ENCODE measurements at places on chromosomes 3 and 15.

DNA sequence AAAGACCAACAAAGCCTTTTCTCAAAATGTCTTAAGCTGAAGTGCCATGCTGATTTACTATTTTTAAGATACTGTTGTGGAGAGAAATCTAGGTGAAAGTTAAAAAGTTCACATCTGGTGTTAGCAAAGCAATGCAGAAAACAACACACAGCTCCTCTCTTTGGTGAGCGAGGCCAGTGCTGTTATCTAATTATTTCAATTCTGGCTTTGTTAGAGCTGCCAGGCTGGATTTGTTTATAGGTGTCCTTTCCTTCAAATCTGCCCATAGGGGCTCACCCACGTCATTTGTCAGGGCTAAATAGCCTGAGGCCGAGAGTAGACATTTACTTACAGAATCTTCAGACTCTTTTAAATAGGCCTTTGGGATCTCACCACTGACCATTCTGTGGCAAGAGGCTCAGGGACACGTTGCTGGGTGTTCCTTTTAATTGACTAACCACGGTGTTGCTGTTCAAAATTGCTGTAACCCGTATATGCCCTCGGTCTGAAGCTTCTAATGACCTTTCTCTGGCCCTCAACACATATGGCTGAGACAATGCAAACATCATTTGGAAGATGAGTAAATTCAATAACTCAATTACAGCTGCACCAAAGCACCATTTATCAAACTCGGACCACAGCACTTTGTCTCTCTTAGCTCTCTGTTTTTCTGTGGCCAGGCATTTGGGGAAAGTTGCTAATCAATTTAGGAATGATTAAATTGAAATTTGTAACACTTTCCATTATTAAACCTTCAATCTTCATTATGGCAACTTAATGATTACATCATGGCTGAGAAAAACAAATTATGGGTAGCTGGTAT, 152.6 kb downstream of the PDZRN3 start:
- DNase-seq, result no peak

GRCh38 chr3:102099913-102100312, 250.6 kb downstream of the NFKBIZ start:
- no peak for DNase-seq

- no peak for DNase-seq
Measured at GRCh38 chr3:23129117-23129516, 74.0 kb upstream of the UBE2E2 start.

- DNase-seq, result no peak
Measured at GRCh38 chr15:21260966-21261395, 179.3 kb downstream of the POTEB3 start.

DNA sequence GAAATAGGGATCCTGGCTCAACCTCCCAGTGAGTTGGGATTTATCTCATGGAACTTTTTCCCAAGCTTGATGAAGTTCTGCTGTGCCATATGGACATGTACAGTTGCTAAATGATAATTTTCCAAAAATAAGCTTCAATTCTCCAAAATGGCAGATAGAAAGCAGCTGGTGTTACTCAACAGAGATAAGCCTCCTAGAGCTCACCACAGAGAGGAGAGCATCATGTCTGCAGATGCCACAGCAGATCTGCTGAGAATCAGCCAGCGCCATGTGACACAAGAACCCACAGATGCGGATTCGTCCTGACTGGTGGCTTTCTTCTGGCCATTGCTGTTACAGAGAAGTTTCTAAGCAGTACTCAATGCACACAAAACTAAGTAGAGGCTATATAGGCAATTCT, 50.6 kb downstream of the AGTR1 start:
- no peak for DNase-seq

DNA sequence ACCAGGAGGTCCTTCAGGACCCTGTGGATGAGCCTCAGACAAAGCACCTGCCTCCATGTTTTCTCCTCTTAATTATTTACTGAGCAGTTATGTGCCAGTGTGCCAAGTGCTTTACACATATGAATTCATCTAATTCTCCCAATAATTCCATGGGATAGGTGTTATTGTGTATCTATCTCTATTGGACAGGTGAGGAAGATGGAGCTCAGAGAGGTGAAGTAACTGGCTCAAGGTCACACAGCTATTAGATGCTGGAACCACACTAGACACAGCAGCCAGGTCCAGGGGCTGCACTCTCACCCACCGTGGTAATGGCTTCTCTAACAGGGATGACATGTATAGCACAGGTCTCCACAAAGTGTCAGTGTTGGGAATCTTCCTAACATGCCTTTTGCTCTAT, 70.2 kb downstream of the TLE3 start:
- no peak for DNase-seq

DNA sequence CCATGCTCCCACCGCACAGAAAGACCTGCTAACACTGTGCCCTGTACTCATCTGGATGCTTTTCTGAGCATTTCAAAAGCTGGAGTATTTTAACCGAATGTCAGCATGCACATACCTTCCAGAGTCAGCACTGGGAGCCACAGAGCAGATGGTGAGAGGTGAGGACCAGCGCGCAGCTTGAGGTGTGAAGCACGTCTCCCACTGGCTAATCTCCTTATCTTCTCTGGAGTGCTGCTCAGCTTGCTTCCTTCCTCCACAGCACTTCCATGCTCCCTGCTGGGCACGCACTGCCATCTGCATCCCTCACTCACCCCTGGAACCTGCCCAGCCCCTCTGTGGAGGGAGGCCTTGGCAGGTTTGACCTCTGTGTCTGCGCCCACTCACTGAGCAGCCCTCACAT, at the start of gene GNB5:
Gene GNB5, minus strand, starts transcription at position 186 of the 400 bp plus-strand sequence. CDS start 6,716 bp downstream, outside the sequence.
- DNase-seq, result no peak

DNA sequence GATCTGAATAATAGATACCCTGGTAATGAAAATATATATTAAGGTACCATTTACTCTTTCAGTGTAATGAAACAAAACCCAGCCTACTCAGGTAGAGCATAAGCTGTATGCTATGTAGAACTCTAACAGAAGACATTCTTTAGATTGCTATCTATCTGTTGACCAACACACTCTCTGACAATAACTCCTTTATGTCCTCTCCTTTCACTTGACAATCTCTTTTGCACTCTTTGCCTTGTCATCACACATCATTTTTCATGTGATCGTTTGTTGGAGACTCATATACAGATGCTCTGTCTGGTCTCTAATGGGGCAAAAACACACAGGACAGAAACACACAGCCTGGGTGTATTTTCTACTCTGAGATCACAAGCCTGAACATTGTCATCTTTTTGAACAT, 35.4 kb upstream of the SUCLG2 start:
- no peak for DNase-seq

DNA sequence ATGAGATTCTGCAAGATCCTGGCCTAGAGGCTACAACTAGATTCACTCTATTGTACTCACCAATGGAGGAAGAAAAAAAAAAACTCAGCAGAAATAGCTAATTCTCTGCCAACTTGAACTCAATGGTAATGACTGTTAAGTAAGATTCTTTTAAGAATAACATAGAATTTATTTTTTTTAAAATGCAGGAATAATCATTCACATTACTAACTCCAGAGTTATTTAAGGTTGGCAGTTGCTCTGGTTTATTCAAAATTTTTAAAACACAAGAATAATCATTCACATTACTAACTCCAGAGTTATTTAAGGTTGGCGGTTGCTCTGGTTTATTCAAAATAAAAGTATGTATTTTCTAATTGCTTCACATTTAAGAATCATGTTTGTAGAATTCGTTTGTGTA, 1071.9 kb downstream of the IGSF11 start:
- no peak for DNase-seq
